ENCODE measurements at places on chromosomes 13 and 19. TPM values are rescaled to one million over a fixed set of nuclear protein-coding genes. Genes with fewer than 3 reads are reported as not detected.

Gene ZGLP1
- total RNA-seq: 0.46 TPM

Gene COMP
- 0.53 TPM for total RNA-seq

Gene CYP4F12
- not detected for total RNA-seq

Gene SYNE4
- total RNA-seq: 0.20 TPM

Gene POU2F2
- 0.26 TPM for total RNA-seq

Gene TPTE2
- total RNA-seq: not detected

Gene APOC4
- total RNA-seq: not detected

Gene FBN3
- total RNA-seq: not detected

Gene ADPRHL1
- 1.1 TPM for total RNA-seq

All from smooth muscle cell of the pulmonary artery (primary cell).